Ovary (tissue), 10 donors: ENCODE measurements at places on chromosomes 1 and 21. TPM values are rescaled to one million over a fixed set of nuclear protein-coding genes. Genes with fewer than 3 reads are reported as not detected.
A peak's percentile ranks its signal among the peaks of the same experiment; 100 is the strongest.

Gene TBX19
- total RNA-seq = 3.9 TPM

DNA sequence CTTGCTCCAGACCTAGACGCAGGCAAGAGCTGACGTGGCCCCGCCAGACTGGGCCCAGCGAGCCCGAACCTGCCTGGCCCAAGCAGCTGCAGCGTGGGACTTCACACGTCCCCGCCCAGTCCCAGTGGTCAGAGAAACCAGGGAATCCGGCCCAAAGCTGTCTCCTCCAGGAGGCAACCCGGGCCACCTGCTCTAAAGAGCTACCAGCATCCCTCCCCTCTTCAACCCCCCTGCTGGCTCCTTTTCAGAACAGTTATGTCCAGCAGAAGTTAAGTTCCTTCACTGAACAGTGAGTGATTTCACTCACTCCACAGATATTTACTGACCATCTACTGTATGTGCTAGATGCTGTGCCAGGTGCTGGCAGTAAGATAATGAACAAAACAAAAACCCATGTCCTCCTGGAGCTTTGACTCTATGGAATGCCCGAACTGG, 2.1 kb upstream of the EFNA1 start:
- no peaks in the 10 kb centered on the region for H3K27me3 ChIP-seq
- DNase-seq = no peak
- no peaks in the 10 kb centered on the region for H3K36me3 ChIP-seq
- peak overlapping the region; percentile 33 for H3K27ac ChIP-seq

DNA sequence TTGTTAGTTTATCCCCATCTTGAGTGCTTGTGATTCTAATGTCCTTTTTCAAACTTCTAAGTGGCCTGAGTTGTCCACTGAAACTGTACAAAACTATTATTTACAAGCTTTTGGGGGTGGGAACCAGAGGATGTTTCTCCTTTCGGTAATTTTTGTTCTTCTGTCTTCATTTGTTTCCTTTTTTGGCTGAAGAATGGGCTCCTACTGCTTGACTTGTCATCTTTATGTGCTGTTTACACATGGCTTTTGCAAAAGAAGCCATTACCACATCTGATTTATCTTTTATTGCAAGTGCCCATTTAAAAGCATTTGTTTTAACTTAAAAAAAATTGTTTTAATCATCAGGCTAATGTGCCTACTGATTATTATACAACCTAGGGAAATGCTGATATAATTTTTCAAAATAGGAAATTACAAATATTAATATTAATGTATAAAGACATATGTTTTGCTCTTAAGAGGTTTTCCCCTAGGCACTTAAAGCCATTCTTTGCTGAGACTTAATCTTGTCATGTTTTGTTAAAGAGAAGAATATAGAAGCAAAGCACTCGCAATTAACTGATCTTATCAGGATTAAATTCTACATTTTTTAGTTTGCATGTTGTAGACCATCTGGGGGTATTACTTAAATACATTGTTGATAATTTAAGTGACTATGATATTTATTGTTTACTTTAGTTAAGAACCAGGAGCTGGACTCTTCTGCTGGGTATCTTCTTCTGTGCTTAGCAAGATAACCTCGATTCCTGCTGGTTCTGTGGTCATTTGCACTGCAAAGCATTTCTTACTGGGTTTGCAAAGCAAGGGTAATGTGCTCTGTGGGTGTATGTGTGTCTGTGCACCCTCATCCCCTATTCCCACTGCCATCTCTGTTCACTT, 40.1 kb downstream of the TMEM200B start:
- H3K4me1 ChIP-seq = no peaks in the 10 kb centered on the region
- no peaks in the 10 kb centered on the region for H3K36me3 ChIP-seq
- no peak overlapping the region for H3K27ac ChIP-seq
- DNase-seq = no peak
- H3K27me3 ChIP-seq = no peaks in the 10 kb centered on the region

DNA sequence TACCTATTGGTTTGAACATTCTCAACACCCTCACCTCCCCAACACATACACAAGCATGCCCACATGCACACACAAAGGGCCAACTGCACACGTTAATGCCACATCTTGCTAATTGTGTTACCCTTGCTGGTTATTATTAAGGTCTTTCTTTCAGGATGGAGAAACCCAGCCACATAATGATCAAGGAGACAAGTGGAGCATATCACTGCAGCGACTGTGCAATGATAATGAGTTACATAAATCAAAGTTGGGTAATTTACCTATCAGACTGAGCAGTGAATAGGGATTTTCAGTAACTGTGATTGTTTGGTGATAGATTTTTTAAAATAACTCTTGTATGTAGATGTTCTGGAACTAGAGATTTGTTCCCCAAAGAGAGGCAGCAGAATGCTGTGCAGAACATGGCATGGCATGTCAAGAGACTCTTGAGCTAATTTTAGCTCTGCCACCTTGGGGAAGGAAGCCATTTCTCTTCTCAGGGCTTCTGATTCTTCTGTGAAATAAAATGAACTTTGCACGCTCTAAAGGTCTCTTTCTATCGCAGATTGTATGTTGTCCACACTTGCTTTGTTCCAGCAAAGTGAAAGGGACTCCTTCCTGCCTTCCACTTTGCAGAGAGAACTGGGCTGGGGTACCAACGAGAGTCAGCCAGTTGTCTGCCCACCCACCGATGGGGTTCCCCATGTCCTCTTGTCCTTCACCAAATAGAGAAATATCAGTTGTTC, 126.0 kb upstream of the CAMK1G start:
- H3K4me3 ChIP-seq = no peak overlapping the region
- H3K36me3 ChIP-seq = no peaks in the 10 kb centered on the region
- no peak for DNase-seq
- H3K4me1 ChIP-seq = no peaks in the 10 kb centered on the region
- no peaks in the 10 kb centered on the region for H3K27me3 ChIP-seq

DNA sequence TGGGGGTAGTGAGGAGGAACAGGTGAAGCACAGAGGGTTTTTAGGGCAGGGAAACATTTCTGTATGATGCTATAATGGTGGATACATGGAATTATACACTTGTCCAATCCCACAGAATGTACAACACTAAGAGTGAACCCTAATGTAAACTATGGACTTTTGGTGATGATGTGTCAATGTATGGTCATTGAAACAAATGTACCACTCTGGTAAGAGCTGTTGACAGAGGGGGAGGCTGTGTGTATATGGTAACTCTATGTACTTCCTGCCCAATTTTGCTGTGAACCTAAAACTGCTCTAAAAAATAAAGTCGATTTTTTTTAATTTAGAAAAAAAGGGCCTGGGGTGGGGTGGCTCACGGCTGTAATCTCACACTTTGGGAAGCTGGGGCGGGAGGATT, 22.9 kb downstream of the ASAP3 start:
- no peaks in the 10 kb centered on the region for H3K36me3 ChIP-seq
- no peaks in the 10 kb centered on the region for H3K27me3 ChIP-seq
- no peak overlapping the region for H3K27ac ChIP-seq
- H3K4me1 ChIP-seq = peaks cover 8% of the 10 kb centered on the region
- no peak overlapping the region for H3K4me3 ChIP-seq

- peak within 1 kb of the TSS; percentile 58 for H3K4me3 ChIP-seq
- H3K27ac ChIP-seq = peak within 1 kb of the TSS; percentile 98
- DNase-seq = peak; percentile 66
- peaks cover under 1% of the 10 kb centered on the region for H3K27me3 ChIP-seq
- no peaks in the 10 kb centered on the region for H3K36me3 ChIP-seq
These were observed at the start of gene PRDM16 for GRCh38 chr1:3068564-3069431. PRDM16 (plus strand) TSS chr1:3069203; CDS start chr1:3069260, 57 bp downstream.

DNA sequence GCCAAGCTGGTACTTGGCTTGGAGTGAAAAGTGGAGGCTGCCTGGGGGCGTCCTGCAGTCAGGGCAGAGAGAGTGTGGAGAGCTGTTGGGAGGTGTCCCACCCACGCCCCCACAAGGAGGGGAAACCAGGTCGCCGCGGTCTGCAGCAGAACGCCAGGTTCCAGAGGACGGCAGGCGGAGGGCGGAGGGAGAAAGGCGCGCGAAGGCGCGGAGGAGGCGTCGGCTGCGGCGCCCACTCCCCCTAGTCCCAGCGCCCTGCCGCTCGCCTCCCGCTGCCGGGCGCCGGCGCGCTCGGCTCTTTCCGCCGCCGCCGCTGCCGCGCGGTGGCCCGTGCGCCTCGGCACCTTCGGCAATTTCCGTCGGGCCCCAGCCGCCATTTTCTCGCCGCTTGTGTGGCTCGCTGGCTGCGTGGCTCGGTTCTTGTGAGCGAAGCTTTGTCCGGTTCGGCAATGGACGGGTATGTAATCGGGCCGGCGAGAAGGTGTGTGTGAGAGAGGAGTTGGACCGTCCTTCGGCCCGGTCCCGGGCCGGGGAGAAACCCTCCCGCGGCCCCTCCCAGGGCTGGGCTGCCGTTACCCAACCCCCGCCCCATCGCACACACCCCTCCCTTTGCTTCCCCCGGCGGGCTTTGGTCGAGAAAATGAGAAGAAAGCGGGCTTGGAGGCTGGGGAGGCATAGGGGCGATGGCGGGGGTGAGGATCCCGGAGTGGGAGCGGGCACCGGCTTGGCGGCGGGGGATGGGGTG, at the start of gene PTBP2:
Gene PTBP2 (plus strand): TSS at position 369 of the 745 bp plus-strand sequence. CDS start 81 bp downstream, at position 450.
- no peaks in the 10 kb centered on the region for H3K36me3 ChIP-seq
- peak; percentile 91 for DNase-seq
- peaks cover 4% of the 10 kb centered on the region for H3K4me1 ChIP-seq
- H3K27me3 ChIP-seq = no peaks in the 10 kb centered on the region
- peak within 1 kb of the TSS; percentile 97 for H3K27ac ChIP-seq
- peak within 1 kb of the TSS; percentile 67 for H3K4me3 ChIP-seq

DNA sequence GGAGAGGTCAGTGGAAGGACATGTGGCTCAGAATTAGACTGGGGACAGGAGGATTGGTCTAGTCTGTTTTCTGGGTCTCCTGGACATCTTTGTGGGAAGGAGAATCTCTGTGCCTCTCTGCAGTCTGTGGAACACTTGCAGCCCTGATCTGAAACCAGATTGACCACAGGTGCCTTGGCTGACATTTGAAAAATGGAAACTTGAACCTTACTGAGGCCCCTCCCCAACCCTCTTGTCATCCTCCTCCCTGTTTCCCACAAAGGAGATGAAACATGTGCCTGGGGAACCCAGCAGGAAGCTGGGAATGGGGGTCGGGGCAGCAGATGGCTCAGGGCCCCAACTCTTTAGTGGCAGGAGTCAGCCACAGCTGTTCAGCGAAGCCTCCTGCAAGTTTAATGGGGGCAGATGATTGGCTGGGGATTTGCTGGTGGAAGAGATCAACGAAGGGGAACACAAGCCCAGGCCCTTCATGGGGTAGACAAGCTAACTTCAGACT, 18.1 kb downstream of the VASH2 start:
- H3K27me3 ChIP-seq = no peaks in the 10 kb centered on the region
- H3K4me3 ChIP-seq = no peak overlapping the region
- H3K4me1 ChIP-seq = no peaks in the 10 kb centered on the region
